ENCODE measurements at places on chromosomes 3 and 15.

- no peak for DNase-seq
Observed at GRCh38 chr3:149271669-149272068, 50.0 kb upstream of the CP start.

- no peak for DNase-seq
Observed at GRCh38 chr3:46114323-46114988, 87.2 kb upstream of the XCR1 start.

DNA sequence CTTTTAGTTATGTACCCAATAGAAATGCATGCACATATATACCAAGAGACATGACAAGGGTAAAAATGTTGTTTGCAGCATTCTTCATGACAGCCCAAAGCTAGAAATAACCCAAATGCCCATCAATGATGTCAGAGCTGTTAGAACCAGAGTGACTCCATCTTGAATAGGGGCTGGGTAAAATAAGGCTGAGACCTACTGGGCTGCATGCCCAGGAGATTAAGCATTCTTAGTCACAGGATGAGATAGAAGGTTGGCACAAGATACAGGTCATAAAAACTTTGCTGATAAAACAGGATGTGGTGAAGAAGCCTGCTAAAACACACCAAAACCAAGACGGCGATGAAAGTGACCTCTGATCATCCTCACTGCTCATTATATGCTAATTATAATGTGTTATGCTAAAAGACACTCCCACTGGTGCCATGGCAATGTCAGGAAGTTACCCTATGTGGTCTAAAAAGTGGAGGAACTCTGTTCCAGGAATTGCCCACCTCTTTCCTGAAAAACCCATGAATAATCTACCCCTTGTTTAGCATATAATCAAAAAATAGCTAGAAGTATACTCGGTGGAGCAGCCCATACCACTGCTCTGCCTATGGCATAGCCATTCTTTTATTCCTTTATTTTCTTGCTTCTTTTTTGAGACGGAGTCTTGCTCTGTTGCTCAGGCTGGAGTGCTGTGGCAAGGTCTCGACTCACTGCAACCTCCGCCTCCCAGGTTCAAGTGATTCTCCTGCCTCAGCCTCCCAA, 32.9 kb downstream of the ZBTB11 start:
- no peak for DNase-seq

DNA sequence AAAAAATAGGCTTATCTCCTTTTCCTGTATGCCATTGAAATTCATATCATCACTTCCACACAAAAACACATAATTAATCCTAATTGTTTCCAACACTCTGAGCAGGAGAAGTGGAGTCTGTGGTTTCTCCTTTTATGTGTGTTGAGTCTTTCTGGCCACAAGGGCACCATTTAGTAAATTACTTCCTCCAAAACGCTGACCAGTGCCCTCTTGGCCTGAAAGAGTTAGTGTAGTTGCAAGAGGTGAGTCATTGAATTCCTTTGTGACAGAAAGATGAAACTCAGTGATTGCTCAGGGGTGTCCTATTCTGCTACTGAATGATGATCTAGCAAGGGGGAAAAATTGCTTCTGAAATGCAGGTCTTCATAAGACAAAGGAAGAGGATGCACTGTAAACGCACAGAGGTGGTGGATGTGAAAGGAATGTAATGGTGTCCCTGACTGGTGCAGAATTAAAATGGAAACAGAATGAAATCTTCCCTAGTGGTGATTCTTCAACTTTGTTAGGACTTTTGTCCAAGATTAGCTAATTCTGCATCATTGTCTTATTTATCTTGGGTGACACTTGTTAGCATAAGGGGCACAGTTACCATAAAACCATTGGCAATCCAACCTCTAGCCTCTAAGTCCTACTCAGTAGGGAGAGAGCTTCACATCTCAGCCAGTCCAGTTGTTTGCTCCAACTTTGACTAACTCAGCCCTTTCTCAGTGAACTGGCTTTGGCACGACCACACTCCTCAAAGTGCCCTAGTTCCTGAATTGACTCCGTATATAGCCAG, 208.4 kb upstream of the NANOGP8 start:
- no peak for DNase-seq

- DNase-seq, result no peak
Observed at GRCh38 chr3:178203165-178203564, 333.1 kb upstream of the KCNMB2 start.

Data from left renal cortex interstitium (tissue), 4 donors.